AG09309 (cell line): ENCODE measurements at places on chromosomes 7 and 10.

- DNase-seq = peak; percentile 71
Observed at GRCh38 chr10:14820010-14820774, 17.6 kb downstream of the CDNF start.

DNA sequence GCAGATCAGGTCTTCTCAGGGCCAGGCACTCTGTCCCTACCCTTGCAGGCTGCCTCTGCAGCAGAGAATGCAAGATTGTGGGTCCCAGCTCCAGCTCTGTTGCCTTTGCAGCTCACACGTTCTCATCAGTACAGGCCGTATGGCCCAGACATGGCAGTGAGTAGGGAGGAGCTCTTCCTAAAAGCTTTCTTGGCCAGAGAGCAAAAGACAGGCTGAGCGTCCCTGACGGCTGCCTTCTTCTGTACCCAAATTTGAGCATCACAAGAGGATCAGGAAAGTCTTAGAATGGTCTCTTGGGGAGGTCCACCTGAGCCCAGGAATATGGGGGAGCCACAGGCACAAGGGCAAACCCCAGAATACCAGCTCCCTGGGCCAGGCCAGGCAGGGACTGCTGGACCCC, 266.3 kb upstream of the ZMIZ1 start:
- no peak for DNase-seq

DNA sequence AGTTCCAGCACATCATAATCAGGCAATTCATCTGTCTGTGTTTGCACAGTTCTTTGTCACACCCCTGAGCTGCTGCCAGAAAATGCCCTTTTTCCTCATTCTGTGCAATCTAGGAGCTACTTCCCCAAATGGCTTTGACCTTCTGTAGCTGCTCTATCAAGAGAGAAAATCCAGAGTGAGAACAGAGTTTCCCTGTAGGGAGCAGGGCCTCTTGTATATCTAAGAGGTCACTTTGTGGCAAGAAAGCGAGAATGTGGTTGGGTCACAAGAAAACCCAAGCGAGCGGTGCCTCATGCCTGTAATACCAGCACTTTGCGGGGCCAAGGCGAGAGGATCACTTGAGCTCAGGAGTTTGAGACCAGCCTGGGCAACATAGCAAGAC, 24.3 kb downstream of the SLC29A3 start:
- no peak for DNase-seq

DNA sequence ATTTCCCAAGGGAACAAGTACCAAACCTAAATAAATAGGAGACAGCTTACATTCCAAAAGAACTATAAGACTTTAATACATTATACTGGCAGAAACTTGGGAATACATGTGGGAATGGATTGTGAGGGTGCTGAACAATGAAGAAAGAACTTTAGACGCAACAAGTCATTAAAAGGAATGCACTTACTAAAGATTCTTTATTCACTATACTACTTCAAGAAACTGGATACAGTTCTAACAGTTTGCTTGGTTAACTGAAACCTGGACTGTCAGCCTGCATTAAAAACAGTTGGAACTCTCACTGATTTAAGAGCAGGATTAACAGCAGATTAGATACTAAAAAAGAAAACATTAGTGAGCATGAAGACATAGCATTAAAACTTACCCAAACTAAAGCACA, 12.0 kb downstream of the CACUL1 start:
- DNase-seq = no peak

- no peak for DNase-seq
Observed at GRCh38 chr7:12655161-12655560, 32.3 kb upstream of the ARL4A start.

DNA sequence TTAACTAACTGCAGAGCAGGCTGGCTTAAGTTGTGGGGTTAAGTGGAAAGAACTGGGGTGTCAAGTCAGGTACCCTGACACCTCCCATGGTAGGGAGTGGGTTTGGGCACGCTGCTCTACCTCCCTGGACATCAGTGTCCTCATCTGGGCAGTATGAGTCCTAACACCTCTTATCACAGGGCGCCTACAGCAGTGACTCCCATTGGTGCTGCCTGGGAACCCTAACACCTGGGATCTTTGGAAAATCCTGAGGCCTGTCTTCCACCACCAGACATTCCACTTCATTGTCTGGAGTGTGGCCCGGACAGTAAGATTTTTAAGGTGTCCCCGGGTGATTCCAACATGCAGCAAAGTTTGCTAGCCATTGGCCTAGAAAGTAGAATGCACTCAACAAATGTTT, 239.1 kb downstream of the SKAP2 start:
- no peak for DNase-seq

- DNase-seq = no peak
Observed at GRCh38 chr10:119772334-119772733, 46.5 kb downstream of the INPP5F start.

GRCh38 chr7:51015581-51015980, 232.9 kb upstream of the GRB10 start:
- DNase-seq = no peak

DNA sequence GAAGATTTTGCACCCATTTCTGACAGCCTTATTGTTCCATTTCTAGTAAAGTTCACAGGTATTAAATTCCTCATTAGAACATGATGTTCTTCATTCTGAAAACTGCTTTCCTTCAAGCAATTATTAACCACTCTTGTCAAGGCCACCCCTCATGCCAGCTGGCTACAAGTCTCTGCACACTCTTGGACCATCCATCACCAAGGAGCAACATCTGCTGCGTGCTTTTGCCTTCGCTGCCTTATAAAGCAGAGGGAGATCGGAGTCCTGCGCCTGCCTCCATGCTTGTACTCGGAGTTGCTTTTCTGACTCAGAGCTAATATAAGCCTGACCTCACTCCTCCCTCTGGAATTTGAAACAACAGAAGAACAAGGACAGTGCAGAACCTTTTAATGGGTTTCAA, 529.9 kb upstream of the DPP6 start:
- no peak for DNase-seq

GRCh38 chr7:26145238-26145637, 6.8 kb upstream of the NFE2L3 start:
- DNase-seq = no peak

GRCh38 chr7:75049817-75050216, 23.8 kb downstream of the RCC1L start:
- DNase-seq = no peak

DNA sequence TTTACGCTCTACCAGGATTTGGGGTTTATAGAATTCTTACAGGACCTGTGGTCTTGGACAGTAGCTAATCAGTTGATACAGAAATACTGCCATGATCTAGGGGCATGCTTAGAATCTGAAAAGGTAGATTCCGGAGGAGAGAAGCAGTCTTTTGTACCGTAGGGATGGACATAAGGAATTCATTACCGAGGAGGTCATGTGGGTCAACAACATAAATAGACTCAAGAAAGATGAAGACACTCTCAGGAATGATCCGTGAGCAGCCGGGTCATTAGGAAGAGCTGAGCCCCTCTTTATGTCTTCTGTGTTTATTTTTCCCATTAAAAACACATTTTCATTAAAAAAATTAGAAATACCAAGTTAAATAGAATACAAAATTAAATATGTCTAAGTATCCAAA, 160.1 kb upstream of the TNS3 start:
- no peak for DNase-seq

DNA sequence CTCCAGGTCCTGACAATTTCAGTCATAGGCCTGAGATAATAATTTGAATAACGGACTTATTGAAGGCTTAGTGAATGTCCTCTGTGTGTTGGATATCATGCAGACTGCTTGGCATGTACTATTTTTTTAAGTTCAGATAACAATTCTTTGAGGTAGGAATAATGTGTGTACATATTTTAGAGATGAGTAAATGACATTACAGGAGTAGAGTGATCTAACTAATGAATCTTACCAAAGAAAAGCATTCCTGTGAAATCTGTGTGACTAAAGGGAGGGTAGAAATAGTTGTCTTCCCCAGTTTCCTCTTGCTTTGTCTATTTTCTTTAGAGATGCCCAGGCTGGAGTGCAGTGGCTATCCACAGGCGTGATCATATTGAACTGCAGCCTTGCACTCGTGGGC, 391.8 kb upstream of the ETV1 start:
- peak; percentile 13 for DNase-seq

DNA sequence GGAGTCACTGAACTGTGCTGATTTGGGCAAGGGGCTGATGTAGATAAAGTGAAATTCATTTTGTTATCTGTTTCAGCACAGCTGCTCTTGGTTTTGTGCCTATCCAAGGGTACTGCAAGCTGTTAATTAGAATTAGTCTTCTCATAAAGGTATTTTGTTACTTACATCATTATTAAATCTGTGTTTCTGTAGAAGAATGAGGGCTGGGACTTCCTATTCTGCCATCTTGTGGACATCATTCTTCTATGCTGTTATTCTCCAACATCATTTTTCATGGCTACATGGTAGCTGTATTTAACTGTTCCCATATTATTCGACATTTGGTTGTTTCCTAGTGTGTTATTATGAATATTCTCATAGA, 76.2 kb upstream of the CCDC71L start:
- no peak for DNase-seq

DNA sequence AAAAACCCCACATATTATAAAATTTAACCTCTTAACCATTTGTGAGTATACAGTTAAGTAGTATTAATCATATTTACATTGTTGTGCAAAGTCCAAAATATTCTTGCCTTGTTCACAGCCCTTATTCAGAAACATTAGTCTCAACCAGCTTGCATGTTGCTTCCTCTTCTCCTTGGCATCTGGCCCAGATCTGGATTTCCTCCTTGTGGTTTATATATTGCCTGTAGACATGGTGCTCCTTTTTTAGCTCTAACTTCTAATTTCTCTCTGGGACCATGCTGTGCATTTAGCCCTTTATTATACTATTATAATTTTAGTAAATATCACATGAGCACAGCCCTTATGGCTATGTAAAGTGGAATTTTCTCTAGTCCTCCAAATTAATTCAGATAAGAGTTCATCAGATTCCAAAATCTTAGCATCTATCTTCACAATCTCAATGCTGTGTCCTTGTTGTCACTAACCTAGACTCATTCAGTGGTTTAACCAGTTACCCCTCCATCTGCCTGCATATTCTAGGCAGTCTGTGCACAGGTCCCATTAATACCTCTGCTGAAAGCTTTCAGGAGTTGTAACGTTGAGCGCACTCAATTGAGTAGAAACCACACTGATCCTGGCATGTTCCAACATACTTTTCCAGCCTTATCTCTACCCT, 7.9 kb downstream of the CPED1 start:
- DNase-seq = peak; percentile 74

GRCh38 chr10:119383174-119383856, 159.2 kb downstream of the RGS10 start:
- no peak for DNase-seq

GRCh38 chr7:131602994-131603372, 46.6 kb upstream of the PODXL start:
- no peak for DNase-seq

GRCh38 chr10:29559996-29560395, 74.8 kb downstream of the SVIL start:
- no peak for DNase-seq

- DNase-seq = no peak
Observed at GRCh38 chr10:15348579-15348978, 22.5 kb downstream of the FAM171A1 start.

DNA sequence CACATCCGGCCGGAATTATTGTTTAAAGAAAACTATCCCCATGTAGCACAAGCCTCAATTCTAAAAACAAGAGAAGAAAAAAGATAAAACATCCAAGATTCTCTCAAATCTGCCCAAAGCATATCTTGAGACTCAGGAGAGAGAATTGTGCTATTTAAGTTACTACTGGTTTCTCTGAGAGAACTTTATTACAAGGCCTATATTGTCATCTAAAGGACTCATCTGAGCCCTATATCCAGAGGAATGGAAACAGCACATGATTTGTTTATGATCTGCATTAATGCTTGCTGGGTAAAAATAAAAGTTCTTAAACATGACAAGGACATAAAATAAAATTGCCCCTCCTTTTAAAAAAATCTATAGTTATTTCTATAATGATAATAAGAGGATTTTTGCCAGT, 25.0 kb downstream of the LRRN3 start:
- DNase-seq = no peak

- DNase-seq = no peak
Observed at GRCh38 chr10:122227754-122228153, 43.3 kb upstream of the BTBD16 start.

DNA sequence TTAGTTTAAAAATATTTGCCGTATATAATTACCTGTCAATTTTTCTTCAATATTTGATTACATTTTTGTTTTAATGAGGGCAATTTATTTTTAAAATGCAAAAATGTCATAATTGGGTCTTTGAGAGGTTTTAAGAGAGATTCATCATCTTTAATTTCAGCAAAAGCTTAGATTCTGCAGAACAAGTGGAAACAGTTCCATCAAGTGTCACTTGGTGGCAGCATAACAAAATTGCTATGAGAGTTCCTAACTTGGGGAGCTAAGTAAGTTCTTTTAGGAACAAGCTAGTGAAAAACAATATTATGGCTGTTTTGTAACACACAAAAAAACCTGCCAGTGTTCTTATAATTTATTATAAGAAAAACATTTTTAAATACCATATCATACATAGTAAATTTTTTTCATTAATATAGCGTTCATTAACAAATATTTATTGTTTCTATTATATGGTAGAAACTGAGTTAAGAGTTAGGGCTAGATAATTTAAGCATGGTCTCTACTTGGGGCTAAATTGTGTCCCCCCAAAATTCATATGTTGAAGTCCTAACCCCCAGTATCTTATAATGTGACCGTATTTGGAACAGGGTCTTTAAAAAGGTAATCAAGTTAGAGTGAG, 155.2 kb downstream of the MAGI2 start:
- DNase-seq = peak; percentile 51

DNA sequence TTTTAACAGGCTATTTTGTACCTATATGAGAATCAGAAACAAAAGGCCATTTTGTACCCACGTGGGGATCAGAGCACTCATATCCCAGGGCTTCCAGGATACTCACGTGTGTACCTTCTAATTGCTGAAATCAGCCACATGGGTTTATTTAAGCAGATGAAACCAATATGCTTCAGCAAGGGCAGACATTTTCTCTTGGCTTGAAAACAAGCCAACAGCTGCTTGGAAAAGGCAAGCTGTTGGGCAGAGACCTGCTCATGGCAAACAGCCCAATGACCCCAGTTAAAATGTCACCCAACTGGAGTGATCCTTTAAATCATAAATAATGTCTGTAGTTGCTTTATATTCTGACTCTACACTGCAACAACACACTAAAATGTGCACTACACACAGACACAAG, 26.5 kb upstream of the TOMM7 start:
- no peak for DNase-seq

- DNase-seq = no peak
Observed at GRCh38 chr10:14617852-14618251, 156.8 kb downstream of the FAM107B start.

DNA sequence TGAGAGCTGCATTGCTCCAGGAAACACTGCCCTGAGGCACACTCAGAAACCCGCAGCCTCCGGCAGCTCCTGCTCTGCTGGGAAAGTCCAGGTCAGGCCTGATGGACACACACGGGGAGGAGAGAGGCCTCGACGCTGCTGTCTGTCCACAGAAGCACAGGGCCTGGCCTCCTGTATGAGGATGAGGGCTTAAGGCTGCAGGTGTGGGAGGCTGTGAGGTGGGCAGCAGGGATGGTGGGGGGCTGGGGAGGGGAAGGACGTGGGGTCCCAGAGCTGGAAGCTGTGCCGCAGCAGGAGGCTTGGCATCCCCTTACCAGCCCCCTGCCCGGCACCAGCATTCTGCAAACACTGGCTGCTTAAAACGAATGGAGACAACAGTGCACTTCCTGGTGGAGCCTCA, 186.2 kb downstream of the DNAJB6 start:
- DNase-seq = no peak
